A549 treated with RU486 at 1 μM for 4 hours (cell line): ENCODE measurements at places on chromosomes 1 and 21. TPM values are rescaled to one million over a fixed set of nuclear protein-coding genes. Genes with fewer than 3 reads are reported as not detected.

The DNAI4 gene
- total RNA-seq: 0.28 to 1.4 TPM (median 0.61 TPM) in 4 of 5 replicates, not detected in the other

The SRM gene
- 134 to 228 TPM (median 214 TPM) in 5 replicates for total RNA-seq

The NES gene
- 1.2 to 1.7 TPM (median 1.3 TPM) in 5 replicates for total RNA-seq

The C8B gene
- total RNA-seq: not detected in 5 replicates

The TMPRSS2 gene
- total RNA-seq: 0.09 to 0.26 TPM (median 0.13 TPM) in 3 of 5 replicates, not detected in the others

The CHI3L2 gene
- 0.15 to 0.64 TPM (median 0.41 TPM) in 4 of 5 replicates, not detected in the other for total RNA-seq

The AGBL4 gene
- not detected in 5 replicates for total RNA-seq

The UBL4B gene
- total RNA-seq: not detected in 5 replicates

The S100A9 gene
- 0.38 to 2.0 TPM (median 1.1 TPM) in 5 replicates for total RNA-seq

The TMEM125 gene
- not detected in 5 replicates for total RNA-seq

The GCSAML gene
- not detected in 5 replicates for total RNA-seq

The REG4 gene
- not detected in 5 replicates for total RNA-seq

The KIAA1614 gene
- total RNA-seq: 0.26 to 1.1 TPM (median 0.92 TPM) in 5 replicates

The SLC45A1 gene
- 2.8 to 4.1 TPM (median 3.4 TPM) in 5 replicates for total RNA-seq

The SLFNL1 gene
- total RNA-seq: 0.02 TPM in 1 of 5 replicates, not detected in the others
